CMK (cell line): ENCODE measurements at places on chromosomes 1 and 21.

GRCh38 chr1:37092937-37093336 is 58.6 kb upstream of the GRIK3 start:
- no peak for DNase-seq

DNA sequence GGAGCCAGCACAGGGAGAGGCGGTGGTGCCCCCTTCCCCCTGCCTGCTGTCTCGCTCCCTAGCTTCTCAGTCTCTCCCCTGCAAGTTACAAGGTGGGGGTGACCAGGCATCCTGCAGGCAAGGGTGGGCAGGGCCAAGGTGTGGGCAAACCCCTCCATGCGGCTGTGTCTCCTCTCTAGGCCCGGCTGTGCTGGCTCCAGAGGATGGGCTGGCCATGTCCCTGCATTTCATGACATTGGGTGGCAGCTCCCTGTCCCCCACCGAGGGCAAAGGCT is 14.6 kb downstream of the NTRK1 start:
- DNase-seq: no peak

DNA sequence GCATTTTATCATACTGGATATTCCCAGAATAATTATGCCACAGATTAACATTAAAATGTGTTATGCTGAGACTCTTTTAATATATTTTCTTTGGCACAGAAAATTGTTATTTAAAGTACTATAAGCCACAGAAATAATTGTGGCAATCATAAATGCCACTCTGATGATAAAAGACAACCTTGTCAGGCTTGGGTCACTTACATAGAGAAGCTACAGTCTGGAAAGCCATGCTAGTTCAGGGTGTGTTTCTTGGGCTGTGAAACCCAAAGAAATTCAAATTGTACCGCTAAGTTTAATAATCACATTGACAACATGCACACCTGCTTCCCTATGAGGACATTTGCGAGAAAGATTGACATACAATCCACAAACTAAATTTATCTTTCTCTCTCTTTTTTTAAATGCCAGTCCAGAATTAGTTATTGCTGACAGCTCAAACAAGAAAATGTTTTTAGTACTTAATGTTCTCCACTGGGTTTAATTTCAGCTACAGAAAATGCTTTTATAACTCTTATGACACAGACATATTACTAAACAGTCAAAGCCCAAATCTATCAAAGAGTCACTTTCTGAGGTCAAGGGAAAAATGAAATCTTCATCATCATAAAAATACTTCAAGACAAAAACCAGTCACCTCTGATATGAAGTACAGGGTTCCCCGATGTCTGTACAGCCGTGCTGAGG is 38.7 kb downstream of the TTC13 start:
- no peak for DNase-seq

DNA sequence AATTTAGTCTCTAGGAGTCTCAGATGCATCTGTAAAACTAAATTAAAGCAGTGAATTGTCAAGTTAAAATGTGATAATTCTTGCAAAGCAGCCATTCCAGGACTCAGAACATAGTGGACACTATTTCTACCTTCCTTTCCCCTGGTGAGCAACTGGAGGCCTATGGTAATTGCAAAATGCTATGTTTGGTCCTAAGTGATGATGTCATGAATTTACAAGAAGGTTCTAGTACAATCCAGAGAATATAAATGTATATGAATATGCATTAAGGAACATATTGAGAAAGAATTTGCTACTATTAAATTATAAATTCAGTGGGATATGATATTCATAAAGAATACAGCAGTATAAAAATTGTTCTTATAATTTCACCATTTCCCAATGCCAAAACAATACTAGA is 32.6 kb downstream of the OMA1 start:
- no peak for DNase-seq

GRCh38 chr1:227268943-227269342 is 49.3 kb downstream of the CDC42BPA start:
- DNase-seq: no peak

DNA sequence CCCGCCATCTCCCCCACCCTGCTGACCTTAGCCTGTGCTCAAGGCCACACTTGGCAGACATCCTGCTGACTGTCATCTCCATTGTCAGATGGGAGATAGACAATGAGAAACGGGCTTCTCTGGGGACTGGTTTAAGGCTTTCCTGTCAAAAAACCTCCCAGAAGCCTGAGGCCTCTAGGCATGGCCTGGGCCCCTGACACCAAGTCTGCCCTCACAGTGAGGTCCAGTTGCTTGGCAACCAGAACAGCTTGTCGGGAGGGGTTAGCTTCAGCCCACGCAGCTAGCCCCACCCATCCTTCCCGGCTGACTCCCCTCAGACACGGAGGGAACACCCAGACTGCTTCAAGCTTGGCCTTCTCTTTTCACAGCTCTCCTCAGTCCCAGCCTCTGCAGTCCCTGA is 11.0 kb downstream of the PLEKHA6 start:
- peak; percentile 82 for DNase-seq

GRCh38 chr1:111943066-111943465 is 46.4 kb downstream of the KCND3 start:
- no peak for DNase-seq

- DNase-seq: no peak
Observed at GRCh38 chr1:156802421-156802935, 14.2 kb downstream of the SH2D2A start.

GRCh38 chr1:38000529-38001455 is 4.5 kb downstream of the FHL3 start:
- peak; percentile 63 for DNase-seq

DNA sequence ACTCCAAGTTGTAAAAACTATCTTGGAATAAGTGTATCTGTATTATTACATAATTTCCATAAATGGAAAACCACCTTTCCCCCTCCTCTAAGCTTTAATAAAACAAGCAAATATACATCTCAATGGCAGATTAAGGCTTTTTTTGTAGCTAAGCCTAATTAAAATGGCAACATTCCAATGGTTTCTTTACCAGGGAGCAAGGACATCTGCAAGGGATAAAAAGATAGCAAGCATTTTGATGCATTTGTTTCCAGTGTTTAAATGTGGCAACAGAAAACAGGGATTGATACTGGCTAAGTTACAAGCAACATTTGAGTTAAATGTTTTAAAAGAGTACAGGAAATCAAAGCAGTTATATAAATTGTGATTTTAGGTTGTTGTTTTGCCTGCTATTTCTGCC is 1012.7 kb downstream of the ADGRL2 start:
- DNase-seq: no peak

DNA sequence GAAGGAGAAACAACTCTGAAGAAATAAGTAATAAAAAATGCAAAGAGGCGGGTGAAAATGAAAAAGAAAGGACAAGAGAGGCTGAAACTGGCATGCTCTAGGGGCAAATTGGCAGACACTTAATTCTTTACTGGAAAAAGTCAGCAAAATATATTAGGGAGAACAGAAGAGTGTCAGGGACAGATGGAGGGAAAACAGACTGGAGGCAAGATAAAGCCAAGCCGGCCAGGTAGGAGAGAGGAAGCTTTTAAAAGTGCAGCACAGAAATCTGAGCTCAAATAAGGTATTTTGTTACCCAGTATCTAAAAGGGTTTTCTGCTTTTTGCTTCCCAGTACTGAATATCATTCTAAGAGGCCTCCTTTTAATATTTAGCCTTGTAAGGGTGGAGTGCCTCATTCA is 339.3 kb downstream of the PAPPA2 start:
- no peak for DNase-seq

- no peak for DNase-seq
Observed at GRCh38 chr1:7421471-7422075, 349.5 kb upstream of the VAMP3 start.

DNA sequence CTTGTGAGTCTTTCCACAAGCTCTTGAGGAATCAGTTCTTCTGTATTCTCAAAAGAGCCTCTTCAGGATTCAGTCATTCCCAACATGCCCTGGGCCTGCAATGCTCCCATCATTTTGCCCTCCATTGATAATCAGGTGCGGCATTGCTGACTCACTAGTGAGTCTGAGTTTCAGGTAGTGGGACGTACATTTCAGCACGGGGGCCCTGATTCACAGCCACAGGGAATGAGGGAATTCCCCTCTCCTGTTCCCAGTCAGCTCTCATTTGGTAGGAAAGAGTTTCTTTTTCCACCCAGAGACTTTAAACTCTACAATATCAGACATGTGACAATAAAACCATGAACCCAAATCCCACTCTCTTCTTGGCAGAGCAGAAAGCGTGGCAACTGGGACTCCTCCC is 3.7 kb upstream of the IRF6 start:
- DNase-seq: no peak

DNA sequence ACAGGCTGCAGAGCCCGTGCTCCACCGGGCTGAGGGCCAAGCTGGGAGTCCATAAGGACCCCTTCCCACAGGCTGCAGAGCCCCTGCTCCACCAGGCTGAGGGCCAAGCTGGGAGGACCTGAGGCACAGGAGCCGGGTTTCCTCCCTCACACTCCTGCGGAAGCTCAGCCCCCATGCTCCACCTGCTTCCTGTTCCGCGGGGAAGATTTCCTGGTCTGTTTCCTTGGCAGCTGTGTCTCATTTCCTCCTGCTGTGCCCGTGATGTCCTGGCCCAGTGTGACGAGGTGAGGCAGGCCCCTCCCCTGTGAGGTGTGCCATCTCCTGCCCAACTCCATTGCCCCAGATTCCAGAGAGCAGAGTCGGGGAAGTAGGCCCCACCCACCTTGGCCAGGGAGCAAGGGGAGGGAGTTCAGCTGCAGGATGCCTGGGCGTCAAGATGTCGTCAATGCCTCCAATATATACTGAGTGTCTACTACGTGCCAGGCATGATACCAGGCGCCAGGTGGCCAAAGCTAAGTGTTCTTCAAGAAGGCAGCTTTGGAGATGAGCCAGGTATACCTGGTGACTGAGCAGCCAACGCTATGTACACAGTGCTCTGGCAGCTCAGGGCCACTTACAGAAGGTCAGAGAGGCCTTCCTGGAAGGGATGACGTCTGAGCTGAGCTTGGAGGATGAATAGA is 58.8 kb downstream of the NAV1 start:
- no peak for DNase-seq

GRCh38 chr1:92043621-92044020 is 13.8 kb downstream of the EPHX4 start:
- no peak for DNase-seq

GRCh38 chr1:63971557-63971956 is 197.7 kb downstream of the ROR1 start:
- DNase-seq: no peak

DNA sequence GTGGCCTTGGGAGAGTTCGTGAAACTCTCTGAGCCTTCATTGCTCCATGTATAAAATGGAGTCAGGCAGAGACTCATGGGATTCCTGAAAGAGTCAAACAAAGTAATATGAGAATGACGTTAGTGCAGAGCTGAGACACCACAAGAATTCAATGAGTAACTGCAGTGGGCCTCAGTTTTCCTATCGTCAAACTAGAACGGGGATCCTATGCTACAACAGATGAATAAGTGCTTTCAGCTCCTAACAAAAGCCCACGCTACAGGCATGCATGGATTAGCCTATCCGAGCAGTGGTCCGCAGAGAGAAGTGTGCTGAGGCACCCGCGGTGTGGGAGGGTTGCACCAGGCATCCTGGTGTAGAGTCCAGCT is 124.7 kb downstream of the SYF2 start:
- DNase-seq: no peak

DNA sequence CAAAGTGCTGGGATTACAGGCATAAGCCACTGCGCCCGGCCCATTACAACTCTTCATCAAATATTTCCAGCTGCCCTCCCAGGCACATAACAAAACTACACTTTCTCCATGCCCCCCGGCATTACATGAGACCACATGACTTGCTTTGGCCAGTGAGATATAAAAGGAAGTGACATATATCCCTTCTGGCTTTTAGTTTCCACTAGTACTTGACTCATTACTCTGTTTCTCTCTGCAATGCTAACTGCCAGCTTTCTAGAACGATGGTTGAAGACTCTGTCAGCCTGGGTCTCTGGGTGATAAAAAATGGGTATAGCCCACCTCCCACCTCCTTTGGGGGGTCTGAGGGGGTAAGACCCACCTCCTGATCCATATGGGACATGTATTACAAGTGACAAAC is 24.2 kb downstream of the ABL2 start:
- no peak for DNase-seq

DNA sequence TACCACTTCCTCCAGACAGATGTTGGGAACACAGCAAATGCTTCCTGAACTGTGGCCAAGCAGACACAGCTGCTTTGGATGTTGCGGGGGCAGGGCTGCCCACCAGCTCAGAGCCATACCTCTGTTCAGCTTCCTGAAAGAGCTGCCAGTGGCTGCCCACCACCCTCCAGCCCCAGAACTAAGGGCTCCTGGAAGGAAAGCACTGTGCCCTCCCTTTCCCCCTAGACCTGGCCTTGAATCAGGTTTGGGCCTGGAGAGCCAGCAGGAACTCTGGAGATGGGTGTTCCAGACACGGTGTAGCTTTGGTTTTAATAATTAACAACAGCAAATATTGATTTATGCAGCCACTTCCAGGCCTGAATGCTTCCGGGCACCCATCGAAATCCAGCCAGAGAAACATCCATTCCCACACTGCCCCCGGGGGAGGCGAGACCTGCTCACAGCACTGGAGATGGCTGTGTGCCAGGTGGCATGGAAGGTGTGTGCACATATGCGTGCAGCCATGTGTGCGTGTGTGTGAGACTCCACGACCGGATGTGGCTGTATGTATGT is 45.7 kb downstream of the RAP1GAP start:
- no peak for DNase-seq

DNA sequence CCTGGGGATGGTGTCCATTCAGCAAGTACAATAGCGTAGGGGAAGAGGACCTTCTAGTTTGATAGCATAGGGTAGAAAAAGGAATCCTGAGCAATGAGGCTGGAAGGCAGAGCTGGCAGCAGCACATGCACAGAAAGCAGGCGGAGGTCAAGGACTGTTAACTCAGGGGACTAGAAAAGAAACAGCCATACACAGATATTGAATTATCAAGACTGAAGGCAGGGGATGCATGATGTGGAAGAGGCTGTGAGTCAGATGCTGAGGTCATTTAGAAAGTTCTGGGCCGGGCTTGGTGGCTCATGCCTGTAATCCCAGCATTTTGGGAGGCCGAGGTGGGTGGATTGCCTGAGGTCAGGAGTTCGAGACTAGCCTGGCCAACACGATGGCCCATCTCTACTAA is 65.6 kb downstream of the OPTC start:
- DNase-seq: no peak

DNA sequence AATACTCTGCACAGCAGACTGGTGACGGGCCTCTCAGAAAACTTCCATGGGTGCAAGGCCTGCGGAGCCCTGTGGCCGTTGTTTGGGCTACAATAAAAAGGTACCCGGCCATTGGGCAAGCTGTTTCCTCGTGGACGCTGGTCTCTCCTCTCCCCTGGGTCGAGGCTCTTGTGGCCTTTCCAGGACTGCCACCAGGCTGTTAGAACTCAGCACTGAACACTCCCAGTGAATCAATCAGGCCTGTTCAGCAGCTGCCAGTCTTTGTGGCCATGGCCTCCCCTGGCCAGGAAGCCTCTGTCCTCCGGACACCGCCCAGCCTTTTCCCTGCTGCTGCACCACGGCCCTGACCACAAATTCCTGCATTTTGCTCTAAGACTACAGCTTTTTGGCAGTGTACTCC is 33.0 kb upstream of the ACTRT2 start:
- DNase-seq: no peak

DNA sequence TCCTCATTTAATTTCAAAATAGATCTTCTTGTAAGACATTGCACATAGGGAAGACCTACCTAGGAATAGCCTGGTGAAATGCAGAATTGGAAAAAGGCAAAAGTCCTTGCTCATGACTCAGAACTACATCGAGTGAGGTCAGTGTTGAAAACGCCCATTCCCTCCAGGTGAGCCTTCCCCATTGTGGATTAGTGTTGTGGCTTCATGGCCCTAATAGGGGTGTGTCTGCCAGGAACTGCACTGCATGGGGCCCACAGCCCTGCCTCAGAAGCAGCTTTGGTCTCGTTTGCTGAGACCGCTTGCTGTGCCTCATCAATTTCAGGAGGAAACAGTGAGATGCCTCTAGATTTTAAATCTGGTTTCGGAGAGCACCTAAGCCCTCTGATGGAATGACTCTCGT is 17.0 kb downstream of the TFF3 start:
- DNase-seq: no peak
